ENCODE measurements at places on chromosomes 11 and 22. TPM values are rescaled to one million over a fixed set of nuclear protein-coding genes. Genes with fewer than 3 reads are reported as not detected.

DNA sequence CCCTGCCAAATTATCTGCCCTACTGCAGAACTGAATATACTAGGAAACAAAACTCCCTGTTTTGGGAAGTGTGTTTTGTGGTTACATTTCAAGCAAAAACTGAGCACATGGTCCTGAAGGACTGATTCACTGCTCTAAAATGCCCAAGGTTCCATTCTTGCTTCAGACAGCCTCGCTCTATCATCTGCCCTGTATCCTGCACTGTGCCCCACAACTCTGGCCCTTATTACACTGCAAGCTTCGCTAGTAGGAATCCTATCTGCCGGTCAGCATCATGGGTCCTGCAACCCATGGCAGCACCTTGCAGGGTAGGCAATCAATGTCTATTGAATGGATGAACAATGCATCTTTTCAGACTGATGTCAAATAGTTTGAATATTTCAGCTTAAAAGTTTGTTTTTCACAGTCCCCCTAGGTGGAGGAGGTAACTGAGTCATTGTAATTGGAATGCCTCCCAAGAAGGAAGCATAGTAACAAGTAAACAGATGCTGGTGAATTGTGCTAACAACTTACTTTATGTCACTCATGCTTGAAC, 21.3 kb downstream of the LAYN start:
- DNase-seq, result no peak

DNA sequence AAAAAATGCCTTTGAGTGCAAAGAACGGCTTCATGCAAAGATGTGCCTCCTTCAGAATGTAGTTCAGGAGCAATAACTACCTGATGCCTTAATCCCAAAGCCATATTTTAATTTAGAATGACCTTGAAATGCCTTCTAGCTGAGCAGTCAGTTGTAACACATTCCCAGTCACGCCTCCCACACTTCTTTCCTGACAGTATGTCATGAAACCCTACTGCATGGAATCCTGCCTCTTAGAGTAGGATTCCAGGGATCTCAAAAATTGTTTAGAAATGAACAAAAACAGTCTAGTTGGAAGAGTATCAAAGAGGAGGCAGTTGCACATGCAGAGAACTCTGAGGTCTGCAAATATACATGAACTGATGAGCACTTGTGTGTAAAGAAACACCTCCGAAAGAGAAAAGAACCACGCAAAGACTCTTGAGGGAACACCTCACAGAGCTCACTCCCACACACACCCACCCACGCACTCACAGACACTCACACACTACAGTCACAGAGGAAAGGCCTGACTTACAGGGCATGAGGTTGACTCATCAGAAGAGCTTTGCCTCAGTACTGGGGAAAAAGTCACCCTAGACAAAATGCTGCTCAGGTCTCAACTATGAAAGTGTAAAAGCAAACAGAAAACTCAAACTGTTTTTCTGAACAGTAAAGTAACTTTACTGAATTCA, 77.4 kb downstream of the GGTLC2 start:
- peak; percentile 38 for DNase-seq

GRCh38 chr11:92211576-92212167, 12.9 kb upstream of the FAT3 start:
- DNase-seq, result peak; percentile 16

DNA sequence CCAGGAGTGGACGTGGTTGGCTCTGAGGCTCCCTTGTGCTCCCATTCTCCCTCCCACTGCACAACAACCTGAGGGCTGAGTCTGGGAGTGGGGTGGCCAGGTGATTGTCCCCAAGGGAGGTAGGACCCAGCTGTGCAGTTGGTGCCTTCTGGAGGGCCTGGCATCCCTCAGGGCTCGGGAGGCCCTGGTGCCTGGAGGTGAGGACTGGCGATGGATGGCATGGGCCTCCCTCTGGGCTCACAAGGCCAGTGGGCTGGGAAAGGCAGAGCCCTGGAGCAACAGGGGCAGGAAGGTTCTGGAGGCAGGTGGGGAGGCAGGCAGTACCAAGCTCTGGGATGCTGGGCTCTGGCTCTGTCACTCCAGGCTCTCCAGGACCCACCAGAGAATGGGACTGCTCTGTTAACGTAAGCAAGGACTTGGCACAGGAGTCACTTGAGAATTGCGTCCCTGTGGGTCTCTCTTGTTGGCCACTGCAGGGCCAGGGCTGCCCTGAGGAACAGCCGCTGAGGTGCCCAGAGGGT, 114.2 kb downstream of the KCNQ1OT1 start:
- no peak for DNase-seq

DNA sequence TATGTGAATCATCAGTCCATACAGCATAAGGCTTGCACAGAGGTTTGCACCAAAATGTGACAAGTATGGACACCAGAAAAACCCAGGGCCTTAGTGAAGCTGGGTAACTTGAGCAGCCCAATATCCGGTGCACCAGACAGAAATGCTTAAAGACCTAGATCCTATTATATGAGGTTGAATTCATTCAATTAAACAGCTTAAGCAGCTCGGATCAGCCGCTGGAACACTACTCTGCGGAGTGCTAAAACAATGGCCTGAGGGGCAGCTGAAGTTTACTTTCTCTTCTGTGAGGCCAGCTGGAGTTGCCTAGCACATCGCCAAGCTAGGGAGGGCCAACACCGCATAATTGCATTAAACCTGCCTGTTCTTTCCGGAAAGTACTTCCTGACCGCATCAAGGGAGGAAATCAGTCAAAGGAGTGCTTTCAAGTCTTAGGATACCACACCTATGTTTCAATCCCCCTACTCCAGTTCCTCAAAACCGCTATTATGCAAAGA, 17.0 kb upstream of the FAM181B start:
- DNase-seq, result no peak

FDXACB1 gene
- 2.0 TPM for total RNA-seq
